A673 (cell line): ENCODE measurements at places on chromosomes 6 and 20. TPM values are rescaled to one million over a fixed set of nuclear protein-coding genes. Genes with fewer than 3 reads are reported as not detected.

- no peak for DNase-seq
Measured at GRCh38 chr6:156993713-156994112, 216.5 kb downstream of the ARID1B start.

DNA sequence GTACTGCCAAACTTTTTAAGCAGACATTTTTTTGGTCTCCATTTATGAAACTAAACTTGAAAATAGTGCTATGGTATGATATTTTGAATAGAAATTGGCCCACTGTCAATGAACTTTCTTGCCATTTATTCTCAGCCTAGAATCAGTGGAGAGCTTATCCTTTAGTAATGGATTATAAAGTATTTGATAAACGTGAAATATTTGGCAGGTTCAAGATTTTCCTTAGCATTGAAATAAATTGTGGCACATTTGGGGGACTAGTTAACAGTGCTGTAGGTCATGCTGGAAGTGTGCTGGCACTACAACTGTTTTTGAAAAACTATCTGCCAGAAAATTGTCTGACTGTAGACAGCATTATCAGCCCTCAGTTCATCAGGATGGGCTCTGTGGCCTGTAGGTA, 2.1 kb downstream of the PRSS35 start:
- no peak for DNase-seq

DNA sequence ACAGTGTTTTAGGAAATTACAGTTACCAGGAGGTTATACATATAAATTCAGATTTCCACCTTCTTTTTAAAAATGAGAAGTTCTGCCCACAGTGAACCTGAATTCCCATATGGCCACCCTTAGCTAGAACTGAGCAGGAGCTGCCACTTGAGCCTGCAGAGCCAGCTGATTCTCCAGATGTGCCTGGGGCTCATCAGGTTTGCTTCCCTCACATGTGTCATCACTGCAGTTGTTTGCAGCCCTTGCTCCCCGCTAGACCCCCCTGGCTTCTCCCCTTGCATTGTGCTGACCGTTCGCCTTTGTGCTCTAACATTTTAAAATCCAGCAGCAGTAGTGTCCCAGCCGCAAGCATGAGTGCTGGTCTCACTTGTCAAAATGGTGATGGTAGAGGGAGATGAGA, 131.1 kb downstream of the UTRN start:
- no peak for DNase-seq

GRCh38 chr6:158040804-158041347, 59.2 kb downstream of the SYNJ2 start:
- DNase-seq: no peak

DNA sequence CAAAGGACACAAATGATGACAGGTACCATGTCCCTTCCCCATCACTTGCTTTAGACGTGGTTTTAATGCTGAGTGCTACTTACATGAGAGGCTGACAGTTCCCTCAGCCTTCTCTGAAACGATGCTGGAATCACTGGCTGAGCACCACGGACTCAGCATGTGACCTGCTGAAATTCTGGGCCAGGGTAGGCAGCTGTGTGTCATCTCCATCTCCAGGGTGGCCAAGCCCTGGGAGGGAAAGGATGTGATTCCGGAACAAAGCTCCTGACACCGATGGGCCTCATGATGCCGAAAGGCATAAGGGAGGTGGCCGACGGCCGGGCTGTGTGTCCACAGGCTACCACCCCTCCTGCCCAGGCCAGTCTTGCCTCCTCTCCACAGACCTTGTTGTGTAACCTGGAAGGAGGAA, 184.3 kb upstream of the CST7 start:
- no peak for DNase-seq

- DNase-seq: no peak
Measured at GRCh38 chr20:46305331-46305972, 2.8 kb downstream of the CDH22 start.

DNA sequence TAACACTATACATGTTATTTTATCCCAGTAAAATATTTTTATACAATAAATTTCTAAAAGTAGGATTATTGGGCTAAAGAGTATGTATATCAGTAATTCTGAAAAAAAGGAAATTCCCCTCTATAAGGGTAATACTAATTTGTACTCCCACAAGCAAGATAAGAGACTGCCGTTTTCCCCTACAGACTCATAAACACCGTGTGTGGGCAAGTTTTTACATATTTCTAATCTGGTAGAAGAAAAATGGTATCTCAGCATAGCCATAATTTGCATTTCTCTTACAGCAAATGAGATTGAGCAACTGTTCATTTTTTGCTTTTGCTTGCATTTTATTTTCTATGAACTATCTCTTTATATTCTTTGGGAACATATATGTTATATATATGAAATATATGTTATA, 26.0 kb upstream of the MYMX start:
- no peak for DNase-seq

FBXO9 gene
- 76.7 and 82.5 TPM in 2 replicates for total RNA-seq

DOK5 gene
- total RNA-seq: 4.9 and 5.4 TPM in 2 replicates
